ENCODE measurements at places on chromosomes 16 and 17.
A peak's percentile ranks its signal among the peaks of the same experiment; 100 is the strongest.

DNA sequence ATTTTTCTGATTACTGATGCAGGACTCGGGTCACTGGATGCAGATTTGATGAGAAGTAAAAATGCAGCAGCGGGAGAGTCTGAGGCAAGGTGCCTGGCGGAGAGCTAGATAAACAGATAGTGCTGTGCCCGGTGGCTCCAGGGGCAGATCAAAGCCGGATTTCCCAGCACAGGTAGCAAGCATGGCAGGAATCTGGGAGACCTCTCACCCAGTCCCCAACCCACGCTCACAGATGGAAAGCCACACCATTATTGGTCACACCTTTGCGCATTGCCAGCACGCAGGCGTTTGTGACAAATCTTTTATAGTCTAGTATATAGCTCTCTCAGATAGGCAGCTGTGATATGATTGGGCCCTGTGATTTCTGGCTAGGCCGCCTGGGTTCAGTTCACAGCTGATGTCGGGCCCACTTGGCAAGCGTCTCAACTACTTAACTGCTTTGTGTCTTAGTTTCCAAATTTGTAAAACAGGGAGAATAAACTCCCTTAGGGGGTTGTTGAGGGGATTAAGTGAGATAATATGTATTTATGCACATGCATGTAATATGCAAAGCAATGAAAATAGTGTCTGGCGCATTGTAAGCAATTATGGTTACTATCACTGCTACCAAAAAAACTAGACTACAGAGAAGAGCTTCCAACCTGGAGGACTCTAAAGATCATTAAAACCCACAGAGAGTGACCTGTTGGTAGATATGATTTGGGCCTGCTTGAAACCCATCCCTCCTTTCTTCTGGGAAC, 42.0 kb upstream of the NFAT5 start:
- H3K27me3 ChIP-seq, result no peaks in the 10 kb centered on the region
- no peak for ATAC-seq
- H3K27ac ChIP-seq, result no peak overlapping the region
- no peaks in the 10 kb centered on the region for H3K36me3 ChIP-seq
- H3K4me3 ChIP-seq, result no peak overlapping the region

GRCh38 chr17:42527932-42528331, 8.1 kb upstream of the NAGLU start:
- no peak for ATAC-seq
- no peak overlapping the region for H3K4me3 ChIP-seq
- H3K36me3 ChIP-seq, result no peaks in the 10 kb centered on the region
- H3K27me3 ChIP-seq, result no peaks in the 10 kb centered on the region
- H3K4me1 ChIP-seq, result peaks cover 78% of the 10 kb centered on the region

DNA sequence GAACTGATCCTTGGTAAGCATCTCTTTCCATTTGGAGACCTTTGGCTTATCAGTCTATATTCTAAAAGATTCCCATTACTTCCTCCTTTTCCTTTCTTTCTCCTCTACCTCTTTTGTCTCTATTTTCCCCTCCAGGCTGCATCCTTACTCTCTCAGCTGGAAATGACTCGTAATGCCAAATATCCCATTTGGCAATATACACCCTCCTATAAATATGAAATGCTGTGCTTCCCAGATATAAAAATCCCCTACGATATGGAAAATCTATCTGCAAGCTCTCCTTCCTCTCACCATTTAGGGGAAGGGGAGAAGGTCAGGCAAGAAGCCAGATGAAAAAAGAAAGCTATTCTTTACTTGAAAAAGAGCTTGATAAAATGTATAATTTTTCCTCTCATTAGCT, 39.9 kb downstream of the XPO6 start:
- H3K4me3 ChIP-seq, result no peak overlapping the region
- ATAC-seq, result no peak
- H3K27me3 ChIP-seq, result no peaks in the 10 kb centered on the region
- no peak overlapping the region for H3K27ac ChIP-seq
- no peaks in the 10 kb centered on the region for H3K4me1 ChIP-seq
- H3K36me3 ChIP-seq, result no peaks in the 10 kb centered on the region

- H3K36me3 ChIP-seq, result no peaks in the 10 kb centered on the region
- H3K4me3 ChIP-seq, result no peak overlapping the region
- no peak for ATAC-seq
- H3K4me1 ChIP-seq, result no peaks in the 10 kb centered on the region
- H3K27ac ChIP-seq, result no peak overlapping the region
Observed at GRCh38 chr17:5864741-5865657, 205.2 kb upstream of the WSCD1 start.

DNA sequence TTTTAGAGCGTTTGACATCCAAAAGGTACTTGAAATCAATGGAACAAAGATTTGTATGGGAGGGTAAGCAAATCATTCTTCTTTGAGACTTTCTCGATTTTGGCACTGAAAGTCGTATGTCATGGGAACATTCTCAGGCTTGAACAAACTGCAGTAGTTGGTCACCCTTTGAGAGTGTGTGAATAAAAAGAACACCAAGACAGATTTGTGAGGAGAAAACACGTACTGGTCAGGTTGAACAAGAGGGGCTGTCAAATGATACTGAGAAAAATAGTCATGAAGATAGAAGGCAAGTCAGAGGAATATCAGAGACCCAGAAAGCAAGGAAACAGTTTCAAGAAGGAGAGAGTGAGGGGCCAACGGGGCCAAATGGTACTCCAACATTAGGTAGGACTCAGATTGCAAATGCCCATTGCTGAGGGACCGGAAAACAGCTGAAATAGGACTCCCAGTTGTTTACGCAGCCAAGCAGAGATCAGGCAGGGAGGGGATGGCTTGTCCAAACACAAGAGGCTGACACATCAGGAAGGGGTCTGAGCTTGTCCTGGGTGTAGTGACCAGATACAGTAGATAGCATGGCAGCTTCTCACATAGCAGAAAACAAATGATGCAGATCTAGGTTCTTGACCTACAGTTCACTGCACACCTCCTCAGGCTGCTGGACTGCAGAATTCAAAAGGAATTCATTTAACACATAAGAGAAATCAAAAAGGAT, 74.5 kb upstream of the MYOCD start:
- no peak overlapping the region for H3K4me3 ChIP-seq
- no peak overlapping the region for H3K27ac ChIP-seq
- no peaks in the 10 kb centered on the region for H3K36me3 ChIP-seq

GRCh38 chr16:22970209-22970865, 156.4 kb downstream of the HS3ST2 start:
- H3K27ac ChIP-seq, result no peak overlapping the region
- no peak overlapping the region for H3K4me3 ChIP-seq
- H3K27me3 ChIP-seq, result peaks cover 19% of the 10 kb centered on the region
- no peak for ATAC-seq
- no peaks in the 10 kb centered on the region for H3K4me1 ChIP-seq
- no peaks in the 10 kb centered on the region for H3K36me3 ChIP-seq

DNA sequence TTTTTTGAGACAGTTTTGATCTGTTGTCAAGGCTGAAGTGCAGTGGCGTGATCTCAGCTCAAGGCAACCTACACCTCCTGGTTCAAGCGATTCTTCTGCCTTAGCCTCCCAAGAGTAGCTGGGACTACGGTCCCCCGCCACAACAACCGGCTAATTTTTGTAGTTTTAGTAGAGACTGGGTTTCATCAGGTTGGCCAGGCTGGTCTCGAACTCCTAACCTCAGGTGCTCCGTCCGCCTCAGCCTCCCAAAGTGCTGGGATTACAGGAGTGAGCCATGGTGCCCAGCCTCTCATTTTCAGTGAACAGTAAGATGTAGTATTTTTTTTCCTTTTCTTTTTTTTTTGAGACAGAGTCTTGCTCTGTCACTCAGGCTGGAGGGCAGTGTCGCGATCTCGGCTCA, 7.8 kb downstream of the SUMO2 start:
- H3K4me3 ChIP-seq, result no peak overlapping the region
- peaks cover 90% of the 10 kb centered on the region for H3K36me3 ChIP-seq
- H3K4me1 ChIP-seq, result peaks cover 78% of the 10 kb centered on the region
- ATAC-seq, result no peak
- H3K27ac ChIP-seq, result no peak overlapping the region

- peaks cover 37% of the 10 kb centered on the region for H3K27me3 ChIP-seq
- no peak overlapping the region for H3K27ac ChIP-seq
- no peaks in the 10 kb centered on the region for H3K36me3 ChIP-seq
- no peak for ATAC-seq
- H3K4me1 ChIP-seq, result no peaks in the 10 kb centered on the region
Observed at GRCh38 chr17:37694734-37695133, 50.1 kb downstream of the HNF1B start.

DNA sequence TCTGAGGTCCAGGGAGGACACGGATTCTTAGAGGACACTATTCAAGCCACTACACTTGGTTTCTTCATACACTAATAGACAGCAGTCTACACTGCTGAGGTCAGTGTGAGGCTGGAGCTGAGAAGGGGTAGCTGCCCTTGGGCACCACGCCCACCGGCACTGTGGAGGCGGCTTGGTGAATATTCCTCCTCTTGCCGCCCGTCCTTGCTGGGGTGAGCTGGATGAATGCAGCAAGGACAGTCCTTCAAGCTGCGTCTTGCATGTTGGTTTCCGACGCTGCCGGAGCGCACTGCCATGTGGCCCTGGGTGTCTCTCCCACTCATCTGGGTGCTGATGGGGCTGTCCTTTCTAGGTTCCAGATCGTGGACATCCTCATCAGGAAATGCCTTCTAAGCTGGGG, 2.6 kb downstream of the ZNF205 start:
- no peak for ATAC-seq
- no peak overlapping the region for H3K4me3 ChIP-seq
- no peaks in the 10 kb centered on the region for H3K36me3 ChIP-seq
- H3K27me3 ChIP-seq, result no peaks in the 10 kb centered on the region
- H3K27ac ChIP-seq, result no peak overlapping the region
- H3K4me1 ChIP-seq, result no peaks in the 10 kb centered on the region

- H3K4me3 ChIP-seq, result no peak within 1 kb of the TSS
- peaks cover 34% of the 10 kb centered on the region for H3K27me3 ChIP-seq
- no peaks in the 10 kb centered on the region for H3K4me1 ChIP-seq
Observed at GRCh38 chr17:41060052-41060604, at the start of gene KRTAP2-3. Gene KRTAP2-3 (minus strand): TSS chr17:41060114. CDS start chr17:41060050, 64 bp downstream.

GRCh38 chr17:9887508-9887907, 17.6 kb downstream of the RCVRN start:
- no peak for ATAC-seq
- no peak overlapping the region for H3K27ac ChIP-seq
- no peak overlapping the region for H3K4me3 ChIP-seq
- no peaks in the 10 kb centered on the region for H3K4me1 ChIP-seq
- H3K36me3 ChIP-seq, result no peaks in the 10 kb centered on the region

DNA sequence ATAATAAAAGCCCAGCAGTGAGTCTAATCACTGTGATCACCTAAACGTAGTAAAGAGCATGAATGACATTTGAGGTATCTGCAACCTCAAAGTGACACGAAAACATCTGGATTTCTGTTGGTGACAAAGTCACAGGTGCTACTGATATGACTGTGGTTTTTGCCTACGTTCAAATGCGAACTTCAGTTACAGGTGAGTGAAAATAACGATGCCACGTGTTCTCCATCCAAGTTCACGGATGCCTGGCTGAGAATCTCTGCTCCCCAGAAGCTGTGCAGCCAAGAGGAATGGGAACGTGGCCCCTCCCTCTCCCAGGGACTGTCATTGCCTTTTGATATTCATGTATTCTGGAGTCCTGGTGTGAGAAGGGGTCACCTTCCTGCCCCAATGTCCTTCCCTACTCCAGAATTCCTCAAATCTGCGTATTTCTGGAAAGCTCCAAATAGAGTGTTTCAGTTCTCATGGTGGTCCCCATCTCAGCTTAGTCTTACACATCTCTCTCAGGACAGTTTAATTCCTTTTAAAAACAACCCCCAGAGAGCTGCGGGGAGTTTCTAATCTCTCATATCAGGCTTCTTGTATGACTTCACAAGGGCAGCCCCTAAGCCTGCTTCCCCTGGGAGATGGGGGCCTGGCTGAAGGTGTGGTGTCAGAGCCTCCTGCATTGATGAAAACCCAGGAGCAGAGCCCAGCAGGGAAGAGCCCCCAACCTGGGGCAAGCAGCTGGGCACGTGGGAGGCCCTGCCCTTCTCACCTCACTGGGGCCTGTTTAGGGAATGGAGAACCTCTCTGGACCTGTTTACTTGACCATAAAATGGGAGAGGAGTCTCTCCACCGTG, 25.8 kb downstream of the PIK3R5 start:
- H3K27me3 ChIP-seq, result peaks cover 3% of the 10 kb centered on the region
- no peaks in the 10 kb centered on the region for H3K36me3 ChIP-seq
- H3K4me1 ChIP-seq, result no peaks in the 10 kb centered on the region
- no peak overlapping the region for H3K4me3 ChIP-seq
- no peak overlapping the region for H3K27ac ChIP-seq
- ATAC-seq, result no peak

GRCh38 chr16:73304008-73304774, 256.3 kb upstream of the ZFHX3 start:
- no peak for ATAC-seq
- peaks cover 8% of the 10 kb centered on the region for H3K27me3 ChIP-seq
- H3K4me3 ChIP-seq, result no peak overlapping the region
- H3K36me3 ChIP-seq, result no peaks in the 10 kb centered on the region
- H3K4me1 ChIP-seq, result no peaks in the 10 kb centered on the region

DNA sequence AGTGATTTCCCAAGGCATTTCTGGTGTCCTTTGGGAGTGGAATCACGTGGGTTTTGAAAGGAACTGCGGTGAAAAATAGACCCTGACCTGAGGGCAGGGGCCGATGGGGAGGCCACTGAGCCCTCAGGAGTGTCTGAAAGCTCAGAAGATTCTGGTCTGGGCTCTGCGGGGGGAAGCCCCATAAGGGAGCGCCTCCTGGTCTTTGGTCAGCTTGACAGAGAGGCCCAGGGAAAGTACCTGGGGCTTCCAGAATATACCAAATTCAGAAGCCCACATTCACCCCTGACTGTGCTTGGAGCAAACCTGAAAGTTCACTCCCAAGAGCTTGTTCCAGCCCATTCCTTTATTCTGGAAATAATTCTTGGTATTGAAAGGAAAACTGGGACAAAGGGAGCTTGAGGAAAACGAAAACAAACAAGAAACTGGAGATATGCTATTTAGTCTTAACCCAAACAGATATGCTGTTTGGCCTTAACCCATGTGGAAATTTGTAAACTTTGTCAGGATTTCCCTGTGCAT, 23.2 kb upstream of the NAGLU start:
- H3K4me1 ChIP-seq, result peaks cover 74% of the 10 kb centered on the region
- H3K27me3 ChIP-seq, result no peaks in the 10 kb centered on the region
- peak overlapping the region; percentile 58 for H3K27ac ChIP-seq
- no peak overlapping the region for H3K4me3 ChIP-seq
- ATAC-seq, result no peak

- ATAC-seq, result peak; percentile 94
- peaks cover 21% of the 10 kb centered on the region for H3K36me3 ChIP-seq
- H3K4me3 ChIP-seq, result peak within 1 kb of the TSS; percentile 56
- H3K27ac ChIP-seq, result peak within 1 kb of the TSS; percentile 87
Observed at GRCh38 chr17:17496189-17497064, at the start of gene RASD1. Gene RASD1 (minus strand): TSS chr17:17496395. CDS start chr17:17496181, 214 bp downstream.

DNA sequence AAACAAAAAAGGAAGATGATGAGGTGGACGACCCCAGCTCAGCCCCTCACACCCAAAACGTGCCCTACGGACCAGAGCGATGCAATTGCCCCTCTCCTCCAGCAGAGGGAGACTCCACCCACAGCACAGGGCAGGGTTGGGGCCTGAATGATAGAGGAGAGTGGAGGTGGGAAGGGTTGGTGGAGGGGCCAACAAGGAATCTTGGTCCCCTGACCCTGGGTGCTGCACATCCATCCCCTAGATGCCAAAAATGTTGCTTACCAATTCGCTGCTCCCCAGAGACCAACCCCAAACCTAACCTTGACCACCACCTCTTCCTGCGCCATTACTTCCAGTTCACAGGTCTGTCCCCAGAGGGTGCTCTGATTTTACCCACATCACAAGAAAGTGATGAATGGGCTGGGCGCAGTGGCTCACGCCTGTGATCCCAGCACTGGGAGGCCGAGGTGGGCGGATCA, 12.9 kb downstream of the P2RX5 start:
- H3K36me3 ChIP-seq, result no peaks in the 10 kb centered on the region
- H3K27me3 ChIP-seq, result peaks cover 70% of the 10 kb centered on the region
- no peak for ATAC-seq
- no peak overlapping the region for H3K27ac ChIP-seq
- H3K4me3 ChIP-seq, result no peak overlapping the region

Measured in gastroesophageal sphincter (tissue), 4 donors.